ENCODE measurements at places on chromosomes 5 and 9.

- DNase-seq, result no peak
Measured at GRCh38 chr9:116476935-116477381, 210.1 kb upstream of the TRIM32 start.

GRCh38 chr9:15080401-15080800 lies 170.2 kb upstream of the FREM1 start:
- no peak for DNase-seq

DNA sequence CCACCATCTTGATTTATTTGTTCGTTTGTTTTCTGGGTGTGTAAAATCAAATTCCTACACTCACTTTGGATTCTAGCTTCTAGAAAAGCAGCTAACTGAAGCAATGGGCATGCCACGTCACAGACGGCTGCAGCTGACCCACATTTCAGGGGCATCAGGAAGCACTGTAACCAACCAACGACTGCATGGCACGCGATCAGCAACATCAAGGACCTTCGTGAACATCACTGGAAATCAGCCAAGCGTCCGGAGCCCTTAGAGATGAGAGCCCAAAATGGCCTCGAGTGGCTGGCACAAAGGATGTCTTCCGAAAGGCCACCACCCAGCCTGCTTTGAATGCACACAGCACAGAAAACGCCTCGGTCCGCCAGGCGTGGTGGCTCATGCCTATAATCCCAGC lies 191.1 kb downstream of the OLFM1 start:
- DNase-seq, result no peak

GRCh38 chr9:131277910-131278701 lies 1.8 kb upstream of the FAM78A start:
- peak; percentile 100 for DNase-seq

DNA sequence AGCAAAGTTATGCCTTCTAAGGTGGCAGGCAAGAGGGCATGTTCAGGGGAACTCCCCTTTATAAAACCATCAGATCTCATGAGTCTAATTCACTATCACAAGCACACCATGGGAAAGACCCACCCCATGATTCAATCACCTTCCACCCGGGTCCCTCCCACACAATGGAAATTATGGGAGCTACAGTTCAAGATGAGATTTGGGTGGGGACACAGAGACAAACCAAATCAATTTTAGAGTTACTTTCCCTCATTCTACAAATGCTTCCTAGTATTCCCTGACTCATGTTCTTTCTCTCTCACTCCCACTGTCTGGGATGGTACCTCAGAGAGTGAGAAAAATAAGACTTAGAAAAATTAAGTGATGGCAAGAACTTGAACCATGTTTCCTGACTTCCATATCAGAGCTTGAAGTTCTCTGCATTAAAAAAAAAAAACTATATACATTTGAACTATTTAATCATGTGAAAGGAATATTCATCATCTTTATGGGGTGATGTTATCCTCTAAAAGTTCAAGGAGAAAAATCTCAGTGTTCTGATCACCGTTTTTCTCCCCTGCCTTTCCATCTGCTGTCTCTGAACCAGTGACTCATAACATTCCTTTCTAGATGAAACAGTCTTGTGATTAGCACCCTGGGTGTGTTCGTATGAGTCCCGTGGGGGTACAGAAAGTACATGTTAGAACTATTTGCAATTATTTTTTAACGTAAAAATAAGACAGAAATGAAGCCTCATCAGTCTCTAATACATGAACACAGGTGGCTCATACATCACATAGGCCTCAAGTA lies 282.9 kb downstream of the SLF1 start:
- DNase-seq, result no peak

DNA sequence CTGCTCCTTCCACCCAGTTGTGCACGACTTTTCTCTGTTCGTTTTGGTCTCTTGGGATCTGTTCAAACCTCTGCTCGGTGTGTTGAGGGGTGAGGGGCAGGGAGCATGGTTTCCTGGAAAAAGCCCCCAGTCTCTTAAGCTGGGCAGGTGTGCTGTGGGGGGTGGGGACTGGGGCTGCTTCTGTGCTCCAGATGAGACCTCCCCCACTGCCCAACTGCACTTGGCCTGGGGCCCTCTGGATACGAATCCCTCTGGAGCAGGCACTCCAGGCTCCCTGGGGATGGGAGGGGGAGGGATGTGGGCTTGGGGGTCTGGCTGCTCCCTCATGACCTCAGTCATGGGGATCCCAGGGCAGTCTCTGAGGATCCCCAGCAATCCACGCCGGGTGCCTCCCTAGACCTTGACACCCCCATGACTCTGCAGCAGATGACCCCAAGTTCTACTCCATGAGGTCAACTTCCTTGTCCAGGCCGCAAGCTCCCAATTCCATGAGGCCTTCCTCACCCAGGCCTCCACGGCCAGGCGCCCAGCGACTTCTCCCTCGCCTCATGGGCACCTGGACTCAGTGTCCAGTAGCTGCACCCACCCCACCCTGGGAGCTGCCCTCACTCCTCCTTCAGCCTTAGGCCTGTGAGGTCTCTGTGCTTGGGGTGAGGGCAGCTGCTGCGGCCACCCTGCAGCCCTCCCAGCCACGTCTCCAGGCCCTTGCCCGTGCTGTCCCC lies 5.9 kb upstream of the AHRR start:
- no peak for DNase-seq

DNA sequence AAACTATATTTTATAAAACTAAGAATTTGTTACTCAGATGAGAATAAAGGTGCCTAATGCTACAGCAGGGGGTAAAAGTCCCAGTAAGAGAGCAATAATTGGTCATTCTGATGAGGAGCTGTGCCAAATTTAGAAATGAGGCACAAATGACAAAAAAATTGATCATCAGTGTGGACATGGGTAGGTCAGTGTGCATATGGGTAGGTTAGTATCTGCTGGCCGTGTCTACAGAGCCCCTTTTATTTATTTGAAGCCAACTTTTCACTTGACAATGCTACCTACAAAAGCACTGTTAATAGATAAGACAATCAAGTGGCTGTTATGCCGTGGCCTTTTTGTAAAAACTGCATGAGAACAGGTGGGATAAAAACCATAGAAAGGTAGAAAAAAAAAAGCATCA lies 454.6 kb downstream of the RAB3C start:
- DNase-seq, result no peak

GRCh38 chr5:35956429-35956828 lies 18.0 kb upstream of the CAPSL start:
- no peak for DNase-seq

- DNase-seq, result no peak
Measured at GRCh38 chr5:62208218-62208852, 97.7 kb upstream of the KIF2A start.

GRCh38 chr9:136545965-136546696 lies at the start of gene NOTCH1:
Gene NOTCH1 (minus strand): TSS chr9:136546048. CDS start chr9:136545786, 262 bp downstream.
- peak; percentile 95 for DNase-seq

DNA sequence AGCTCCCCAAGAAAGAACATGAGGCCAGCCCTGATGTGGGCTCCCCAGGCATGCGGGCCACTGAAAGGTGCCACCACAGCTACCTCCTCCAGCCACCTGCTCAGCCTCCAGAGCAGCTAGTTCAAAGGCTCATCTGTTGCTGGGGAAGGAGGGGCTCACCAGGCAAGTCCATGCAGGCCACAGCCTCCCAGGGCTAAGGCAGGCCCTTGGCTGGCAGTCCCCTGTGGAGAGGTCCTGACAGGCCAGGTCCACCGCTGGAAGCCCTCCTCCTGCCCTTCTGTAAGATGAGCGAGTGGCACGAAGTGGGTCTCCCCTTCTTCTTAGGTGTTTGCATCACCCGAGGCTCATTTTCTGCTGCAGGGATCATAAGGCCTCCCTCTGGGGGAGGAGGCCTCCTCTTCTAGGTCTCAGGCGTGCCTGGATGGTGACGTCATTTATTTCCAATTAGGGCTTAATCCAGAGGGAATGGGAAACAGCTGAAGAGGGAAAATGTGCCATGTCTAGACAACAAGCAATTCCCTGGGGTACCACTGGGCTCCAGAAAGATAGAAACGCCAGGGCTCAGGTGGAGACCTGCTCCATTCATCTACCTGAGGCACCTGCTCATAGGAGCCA lies 91.6 kb downstream of the CFAP90 start:
- no peak for DNase-seq

DNA sequence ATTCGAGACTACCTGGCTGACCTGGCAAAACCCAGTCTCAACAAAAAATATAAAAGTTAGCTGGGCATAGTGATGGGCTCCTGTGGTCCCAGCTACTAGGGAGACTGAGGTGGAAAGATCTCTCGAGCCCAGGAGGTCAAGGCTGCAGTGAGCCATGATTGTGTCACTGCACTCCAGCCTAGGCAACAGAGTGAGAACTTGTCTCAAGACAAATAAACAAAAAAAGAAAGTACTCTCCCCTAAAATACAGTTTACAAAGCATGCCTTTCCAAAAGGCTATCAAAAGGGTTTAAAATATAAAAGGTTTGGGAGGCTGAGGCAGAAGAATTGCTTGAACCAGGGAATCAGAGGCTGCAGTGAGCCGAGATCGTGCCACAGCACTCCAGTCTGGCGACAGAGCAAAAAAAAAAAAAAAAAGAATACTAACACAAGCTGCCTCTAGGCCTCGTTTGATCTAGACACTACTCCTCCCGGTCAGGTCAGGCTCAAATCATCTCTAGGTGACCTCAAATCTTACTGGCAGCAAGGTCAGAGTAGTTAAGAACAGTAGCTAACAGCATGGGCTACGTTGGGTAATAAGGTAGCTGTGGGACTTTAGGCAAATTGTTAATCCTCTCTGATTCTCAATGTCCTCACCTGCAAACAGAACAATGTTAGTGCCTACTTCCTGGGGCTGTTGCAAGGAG lies 9.3 kb downstream of the NAIF1 start:
- no peak for DNase-seq

DNA sequence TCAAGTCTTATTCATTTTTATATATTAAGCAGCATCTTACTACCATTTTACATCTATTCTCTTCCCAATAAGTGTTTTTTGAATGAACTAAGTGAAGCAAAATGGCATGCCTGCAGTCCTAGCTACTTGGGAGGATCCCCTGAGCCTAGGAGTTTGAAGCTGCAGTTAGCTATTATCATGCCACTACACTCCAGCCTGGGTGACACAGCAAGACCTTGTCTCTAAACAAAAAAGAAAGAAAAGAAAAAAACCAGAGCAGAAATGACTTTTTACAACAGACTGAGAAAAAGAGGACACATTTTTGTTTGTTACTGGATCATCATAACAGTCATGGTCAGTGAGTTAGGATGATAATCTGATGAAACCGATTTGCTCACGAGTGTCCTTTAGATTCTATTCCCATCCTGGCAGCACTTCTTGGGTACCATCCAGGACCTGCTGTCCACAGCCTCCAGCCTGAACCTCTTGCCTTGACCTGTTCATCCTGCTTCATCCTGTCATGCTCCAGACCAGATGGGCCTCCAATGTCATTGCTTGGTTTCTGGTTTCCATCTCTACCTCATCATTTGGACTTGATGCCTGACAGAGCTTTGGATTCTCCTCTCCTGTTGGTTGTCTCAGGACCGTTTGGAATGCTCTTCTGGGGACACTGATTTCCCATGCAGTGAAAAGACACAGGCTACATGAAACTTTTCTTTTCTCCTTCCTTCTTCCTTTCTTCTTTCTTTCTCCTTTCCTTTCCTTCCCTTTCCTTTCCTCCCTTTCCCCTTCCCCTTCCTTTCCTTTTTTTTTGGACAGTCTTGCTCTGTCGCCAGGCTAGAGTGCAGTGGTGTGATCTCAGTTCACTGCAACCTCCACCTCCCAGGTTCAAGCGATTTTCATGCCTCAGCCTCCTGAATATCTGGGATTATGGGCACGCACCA lies 50.1 kb upstream of the GLRX start:
- DNase-seq, result no peak

- DNase-seq, result no peak
Measured at GRCh38 chr5:163463063-163463435, 2.6 kb downstream of the HMMR start.

DNA sequence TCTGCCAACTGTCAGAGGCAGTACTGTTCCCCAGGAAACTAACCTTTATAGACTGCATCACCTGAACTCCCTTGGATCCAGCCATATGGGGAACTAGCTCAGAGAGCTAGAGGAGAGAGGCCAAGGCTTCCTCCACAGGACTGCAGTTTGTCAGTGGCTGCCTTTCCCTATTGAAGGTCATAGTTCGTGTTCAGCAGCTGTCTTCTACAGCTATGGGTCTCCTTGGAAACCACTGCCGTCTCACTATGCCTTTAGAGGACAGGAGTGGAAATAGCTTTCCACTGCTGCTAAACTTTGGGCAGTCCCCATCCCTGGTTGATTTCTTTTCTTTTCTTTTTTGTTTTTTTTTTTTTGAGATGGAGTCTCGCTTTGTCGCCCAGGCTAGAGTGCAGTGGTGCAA lies 4.4 kb upstream of the SLIT3 start:
- no peak for DNase-seq

- DNase-seq, result no peak
Measured at GRCh38 chr9:85067792-85068191, 398.3 kb downstream of the NTRK2 start.
